GM12878 (cell line): ENCODE measurements at places on chromosomes 4 and X. TPM values are rescaled to one million over a fixed set of nuclear protein-coding genes. Genes with fewer than 3 reads are reported as not detected.
A peak's percentile ranks its signal among the peaks of the same experiment; 100 is the strongest.

ARAP2 gene
- 28.3 and 32.0 TPM in 2 replicates for total RNA-seq

ADAM29 gene
- not detected in 2 replicates for total RNA-seq

DNA sequence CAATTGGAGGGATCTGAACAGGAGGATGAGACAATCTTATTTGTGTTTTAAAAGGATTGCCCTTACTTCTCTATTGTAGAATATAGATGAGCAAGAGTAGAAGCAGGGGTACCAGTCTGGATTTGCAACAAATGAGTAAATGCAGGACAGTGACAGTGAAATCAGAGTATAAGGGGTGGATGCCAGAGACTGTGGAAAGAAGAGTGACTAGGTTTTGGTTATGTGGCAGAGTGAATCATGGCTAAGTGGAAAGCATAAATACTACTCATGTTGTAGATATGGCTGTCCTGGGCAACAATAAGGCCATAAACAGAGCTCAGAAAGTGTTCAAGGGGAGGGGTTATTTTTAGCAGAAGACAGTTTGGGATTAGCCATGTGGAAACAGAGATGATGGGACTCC lies 6.0 kb upstream of the VSIG4 start:
- peaks cover 36% of the 10 kb centered on the region for H3K4me1 ChIP-seq
- peak overlapping the region; percentile 85 for H3K27ac ChIP-seq
- no peak overlapping the region for H3K4me3 ChIP-seq
- no peaks in the 10 kb centered on the region for H3K27me3 ChIP-seq

ENPP6 gene
- 0.72 TPM in 1 of 2 replicates, not detected in the other for total RNA-seq

- H3K4me3 ChIP-seq, result no peak overlapping the region
- H3K27me3 ChIP-seq, result no peaks in the 10 kb centered on the region
- no peaks in the 10 kb centered on the region for H3K4me1 ChIP-seq
- H3K27ac ChIP-seq, result no peak overlapping the region
- no peak for DNase-seq
Measured at GRCh38 chrX:133698298-133698697, 283.0 kb upstream of the GPC4 start.

STPG2 gene
- 0.13 TPM in 1 of 2 replicates, not detected in the other for total RNA-seq

TMEM31 gene
- not detected in 2 replicates for total RNA-seq
